ENCODE measurements at places on chromosomes 3 and 15.

DNA sequence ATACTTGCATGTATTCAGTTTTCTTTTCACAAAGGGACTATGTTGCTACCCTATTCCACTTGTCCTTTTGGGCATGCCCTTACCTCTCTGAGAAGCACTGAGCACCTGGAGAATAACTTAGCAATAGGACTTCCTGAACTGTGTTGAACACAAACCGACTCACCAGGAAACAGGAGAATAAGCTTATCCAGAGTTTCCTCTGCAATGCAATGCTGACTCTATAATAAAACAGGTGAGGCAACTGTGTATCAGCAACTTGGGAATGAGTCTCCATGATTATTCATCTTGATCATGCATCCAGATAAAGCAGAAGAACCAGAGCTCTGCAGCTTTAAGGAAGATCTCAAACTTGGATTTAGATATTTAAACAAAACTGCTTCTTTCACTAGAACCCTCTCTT, 806.5 kb downstream of the IGSF11 start:
- DNase-seq = no peak

DNA sequence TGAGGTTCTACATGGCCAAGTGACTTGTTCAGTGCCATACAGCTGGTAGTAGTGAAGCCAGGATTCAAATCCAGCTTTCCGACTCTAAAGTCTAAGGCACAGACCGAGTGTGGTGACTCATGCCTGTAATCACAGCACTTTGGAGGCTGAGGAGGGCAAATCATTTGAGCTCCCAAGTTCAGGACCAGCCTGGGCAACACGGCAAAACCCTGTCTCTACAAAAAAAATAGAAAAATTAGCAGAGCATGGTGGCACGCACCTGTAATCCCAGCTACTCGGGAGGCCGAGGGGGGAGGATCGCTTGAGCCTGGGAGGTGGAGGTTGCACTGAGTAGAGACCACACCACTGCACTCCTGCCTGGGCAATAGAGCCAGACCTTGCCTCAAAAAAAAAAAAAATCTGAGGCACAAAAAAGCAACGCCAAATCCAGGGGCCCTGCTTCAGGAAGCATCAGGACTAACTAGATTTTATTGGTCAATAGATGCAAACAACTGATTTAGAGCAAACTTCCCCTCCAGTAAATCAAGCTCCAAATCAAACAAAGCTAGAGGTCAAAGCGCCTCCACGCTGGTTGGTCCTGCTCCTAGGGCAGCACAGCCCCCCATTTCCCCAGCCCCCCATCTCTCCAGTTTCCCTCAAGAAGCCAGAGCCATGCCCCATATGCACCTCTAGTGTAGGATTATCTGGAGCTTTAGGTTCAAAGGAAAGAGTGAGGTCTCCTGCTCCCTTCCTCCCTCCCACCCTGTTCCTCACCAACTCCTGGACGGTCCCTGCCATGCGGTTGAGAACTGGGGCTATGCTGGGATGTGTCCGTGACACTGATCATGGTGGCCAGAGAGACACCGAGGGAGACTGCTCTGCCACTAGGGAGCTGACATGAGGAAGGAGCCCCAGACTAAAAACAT, 2.9 kb upstream of the TNK2 start:
- no peak for DNase-seq

- DNase-seq = no peak
Observed at GRCh38 chr3:12901623-12902045, 60.3 kb upstream of the RPL32 start.

DNA sequence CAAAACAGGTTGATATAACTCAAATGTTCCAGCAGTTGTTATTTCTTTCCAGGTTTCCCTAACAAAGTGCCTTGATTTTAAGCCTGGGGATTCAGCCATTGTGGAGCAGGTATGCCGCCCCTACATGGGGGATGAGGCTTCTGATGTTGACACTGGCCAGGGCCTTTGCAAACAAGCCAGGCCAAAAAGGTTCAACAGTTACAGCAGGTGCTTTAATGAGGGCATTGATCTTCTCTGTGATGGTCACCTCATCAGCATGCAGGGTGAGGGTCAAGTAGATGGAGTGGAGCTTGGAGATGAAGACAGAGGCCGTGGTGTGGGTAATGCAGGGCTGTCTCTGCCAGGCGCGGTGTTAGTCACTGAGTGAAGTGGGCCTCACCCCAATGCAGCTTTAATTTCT, 22.6 kb upstream of the EHHADH start:
- DNase-seq = no peak

DNA sequence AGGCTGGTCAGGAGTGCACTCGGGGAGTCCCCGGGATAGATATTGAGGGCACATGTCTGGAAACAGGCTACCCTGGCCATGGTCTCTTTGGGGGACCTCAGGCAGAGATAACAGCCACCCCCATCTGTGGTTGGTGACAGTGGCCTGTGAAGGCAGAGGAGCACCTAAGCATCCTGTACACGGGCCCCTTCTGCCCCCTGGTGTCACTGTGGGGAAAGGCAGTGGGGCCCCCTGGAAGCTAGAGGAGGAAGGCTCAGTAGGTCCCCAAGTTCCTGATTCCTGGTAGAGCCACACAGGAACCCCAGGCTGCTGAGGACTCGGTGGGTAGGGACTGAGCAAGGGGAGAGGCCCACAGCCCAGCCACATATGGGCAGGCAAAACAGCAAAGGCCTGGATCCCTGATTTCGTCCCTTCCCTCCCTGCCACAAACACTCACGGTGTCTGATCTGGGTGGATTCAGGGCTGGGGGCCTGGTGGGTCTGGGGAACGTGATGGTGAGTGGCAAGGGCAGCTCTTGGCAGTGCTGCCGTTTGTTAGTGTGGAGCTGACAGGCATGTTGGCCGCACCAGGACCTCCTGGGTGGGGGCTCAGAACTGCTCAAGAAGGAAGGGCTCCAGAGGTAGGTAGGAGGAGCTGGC, 14.1 kb upstream of the CXCR6 start:
- DNase-seq = peak; percentile 61

GRCh38 chr15:77507143-77507897, 86.6 kb downstream of the HMG20A start:
- DNase-seq = no peak

DNA sequence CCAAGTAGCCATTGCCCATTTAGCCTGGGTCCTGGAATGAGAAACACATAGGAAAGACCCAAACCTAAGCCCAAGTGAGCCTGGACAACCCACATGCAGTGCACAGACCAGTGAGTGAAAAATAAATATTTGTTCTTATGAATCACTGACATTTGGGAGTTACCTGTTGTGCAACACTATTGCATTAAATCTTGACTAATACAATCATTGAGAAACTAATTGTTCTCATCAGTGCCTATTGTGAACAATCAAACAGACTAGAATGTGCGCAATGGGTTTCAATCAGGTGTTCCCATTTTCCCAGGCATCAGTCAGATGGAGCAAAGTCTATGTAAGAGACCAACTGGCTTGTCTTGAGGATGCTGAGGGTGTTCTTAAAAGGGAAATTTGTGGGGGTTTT, 54.7 kb upstream of the CNOT10 start:
- no peak for DNase-seq

- no peak for DNase-seq
Observed at GRCh38 chr15:50590288-50590687, 43.8 kb upstream of the USP50 start.

- no peak for DNase-seq
Observed at GRCh38 chr3:23239211-23240068, 36.3 kb downstream of the UBE2E2 start.

DNA sequence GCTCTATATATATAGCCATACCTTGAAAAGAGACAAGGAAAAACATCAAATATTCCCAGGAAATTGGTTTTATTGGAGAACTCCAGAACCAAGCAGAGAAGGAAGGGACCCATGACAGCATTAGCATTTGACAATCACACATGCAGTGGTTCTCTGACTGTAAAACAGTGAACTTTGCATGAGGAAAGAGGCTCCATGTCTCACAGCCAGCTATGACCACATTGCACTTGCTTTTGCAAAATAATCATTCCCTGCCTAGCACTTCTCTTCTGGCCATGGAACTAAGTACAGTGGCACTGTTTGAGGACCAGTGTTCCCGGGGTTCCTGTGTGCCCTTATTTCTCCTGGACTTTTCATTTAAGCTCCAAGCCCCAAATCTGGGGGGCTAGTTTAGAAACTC, 85.5 kb downstream of the TGFBR2 start:
- no peak for DNase-seq

Data from hematopoietic multipotent progenitor cell treated with erythropoietin and hydrocortisone succinate and interleukin-3 and kit ligand, for 15 days (in vitro differentiated cells).